ENCODE measurements at places on chromosomes 7 and 10. TPM values are rescaled to one million over a fixed set of nuclear protein-coding genes. Genes with fewer than 3 reads are reported as not detected.

- no peak for DNase-seq
Measured at GRCh38 chr7:151139791-151140190, 27.7 kb downstream of the GBX1 start.

- peak; percentile 88 for DNase-seq
Measured at GRCh38 chr7:139682136-139683013, 95.4 kb downstream of the HIPK2 start.

- DNase-seq, result peak; percentile 68
Measured at GRCh38 chr10:14478604-14479003, 147.9 kb upstream of the FRMD4A start.

DNA sequence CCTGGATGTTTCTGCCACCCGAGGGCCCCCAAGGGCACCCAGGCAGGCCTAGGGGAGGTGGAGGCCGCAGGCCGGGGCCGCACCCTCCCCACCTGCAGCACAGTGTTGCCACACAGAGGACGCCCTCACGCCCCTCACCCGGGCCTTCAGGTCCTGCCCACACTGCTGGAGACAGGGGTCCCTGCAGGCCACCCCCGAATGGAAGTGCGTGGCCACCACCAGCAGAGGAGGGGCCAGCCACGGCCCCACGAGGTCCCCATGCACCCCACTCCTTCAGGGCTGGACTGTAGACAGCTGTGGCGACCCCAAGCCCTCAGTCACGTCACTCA is 35.4 kb downstream of the ADAP1 start:
- DNase-seq, result no peak

GRCh38 chr10:102580230-102580629 is 64.0 kb upstream of the TRIM8 start:
- DNase-seq, result no peak

DNA sequence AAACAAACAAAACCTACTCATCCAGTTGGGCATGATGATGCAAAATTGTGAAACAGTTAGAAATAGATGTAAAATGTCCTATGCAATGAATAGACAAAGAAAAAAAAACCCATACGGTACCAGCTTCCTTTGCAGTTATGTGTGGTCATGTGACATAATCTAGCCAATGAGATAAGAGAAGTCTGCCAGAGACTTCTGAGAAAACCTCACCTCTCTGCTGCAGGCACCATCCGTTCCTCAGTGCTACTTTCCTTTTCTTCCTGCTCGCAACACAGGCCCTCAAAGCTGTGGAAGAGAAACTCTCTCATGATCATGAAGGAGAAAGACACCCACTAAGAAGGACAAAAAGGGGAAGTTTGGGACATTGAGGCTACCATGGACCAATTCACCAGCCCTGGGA is 76.8 kb upstream of the CARD11 start:
- DNase-seq, result no peak

DNA sequence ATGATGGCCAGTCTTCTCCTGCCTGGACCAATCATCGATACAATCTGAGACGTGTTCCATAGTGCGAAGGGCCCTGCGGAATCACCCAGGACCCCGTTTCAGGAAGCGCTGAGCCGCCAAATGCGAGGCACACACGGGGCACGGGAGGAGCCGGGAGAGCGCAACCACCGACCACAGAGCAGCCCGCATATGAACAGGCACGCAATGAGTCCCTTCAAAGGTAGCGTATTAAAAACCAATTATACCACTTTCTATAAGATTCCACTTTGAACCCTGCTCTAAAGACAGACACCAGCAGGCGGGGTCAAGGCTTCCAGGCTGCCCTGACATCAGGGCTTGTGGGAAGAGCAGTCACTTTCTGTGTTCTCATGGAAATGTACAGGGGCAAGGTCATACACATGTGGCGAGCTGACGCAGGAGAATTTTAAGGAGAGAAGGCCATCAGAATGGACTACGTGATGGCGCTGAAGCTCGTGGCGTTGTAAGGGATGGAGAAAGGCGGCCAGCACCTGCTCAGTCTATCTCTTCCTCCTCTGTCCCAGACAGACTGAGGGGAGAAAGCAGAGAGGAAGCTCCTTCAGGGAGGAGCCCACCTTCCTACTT is 46.2 kb downstream of the AMZ1 start:
- no peak for DNase-seq

DNA sequence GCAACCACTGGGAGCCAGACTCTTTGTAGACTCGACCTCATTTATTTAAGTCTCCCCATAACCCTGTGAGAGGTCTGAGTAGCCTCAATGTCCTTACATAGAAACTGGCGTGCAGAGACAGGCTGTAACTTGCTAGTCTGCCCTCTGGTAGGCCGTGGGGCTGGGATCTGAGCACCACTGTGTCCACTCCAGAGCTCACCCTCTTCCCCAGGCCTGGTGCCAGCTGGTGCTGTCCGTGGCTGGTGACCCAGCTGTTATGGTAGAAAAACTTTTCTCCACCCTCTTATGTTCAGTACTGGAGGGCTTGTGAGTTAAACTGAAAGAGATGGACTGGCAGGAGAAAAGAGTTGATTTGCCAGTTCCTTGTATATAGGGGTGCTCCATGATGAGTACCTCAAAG is 41.9 kb downstream of the ADAMTS14 start:
- DNase-seq, result no peak

DNA sequence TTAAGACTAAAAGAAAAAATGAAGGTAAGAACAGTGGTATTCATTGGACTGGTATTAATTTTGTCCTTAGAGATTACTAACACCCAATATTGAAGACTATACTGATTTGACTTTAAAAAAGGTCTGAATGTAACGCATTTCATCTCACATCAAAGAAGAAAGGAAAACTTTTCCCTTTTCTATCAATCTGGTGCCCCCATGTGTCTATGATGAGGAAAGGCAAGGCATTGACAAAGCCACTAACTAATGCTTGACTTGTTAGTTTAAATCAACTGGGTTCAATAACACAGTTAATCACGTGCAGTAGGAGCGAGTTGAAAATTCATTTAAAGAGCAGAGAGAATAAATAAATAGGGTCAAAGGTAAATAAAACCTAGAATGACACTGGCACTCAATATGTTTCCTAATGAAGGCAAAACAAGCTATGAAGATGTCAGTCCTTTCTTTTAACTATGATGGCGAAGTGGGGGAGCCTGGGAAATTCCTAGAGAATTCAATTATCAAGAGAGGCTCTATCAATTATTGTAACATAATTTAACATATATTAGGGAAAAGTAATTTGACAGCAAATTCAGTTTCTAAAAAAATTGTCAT is 180.9 kb downstream of the ANK3 start:
- DNase-seq, result peak; percentile 54

GRCh38 chr7:147298611-147299043 is 1182.0 kb downstream of the CNTNAP2 start:
- no peak for DNase-seq

DNA sequence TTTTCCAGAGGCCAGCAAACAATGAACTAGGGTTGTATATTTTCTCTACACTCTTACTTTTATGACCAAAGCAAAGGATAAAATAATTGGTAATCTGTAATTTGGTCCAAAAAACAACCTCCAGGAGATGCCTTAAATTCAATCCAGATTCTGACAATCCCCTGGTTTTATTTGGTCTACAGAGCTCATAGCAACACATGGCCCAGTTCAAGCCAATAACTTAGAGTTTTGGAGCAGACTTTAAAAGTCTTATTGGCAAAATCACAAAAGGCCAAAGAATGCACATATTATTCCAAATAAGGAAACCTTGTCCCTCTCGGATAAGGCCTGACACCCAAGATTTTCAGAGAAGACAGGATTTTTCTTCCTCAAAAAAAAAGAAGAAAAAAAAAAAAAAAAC is 51.9 kb downstream of the SORBS1 start:
- DNase-seq, result no peak

- DNase-seq, result no peak
Measured at GRCh38 chr10:110762109-110762848, 109.4 kb upstream of the PDCD4 start.

DNA sequence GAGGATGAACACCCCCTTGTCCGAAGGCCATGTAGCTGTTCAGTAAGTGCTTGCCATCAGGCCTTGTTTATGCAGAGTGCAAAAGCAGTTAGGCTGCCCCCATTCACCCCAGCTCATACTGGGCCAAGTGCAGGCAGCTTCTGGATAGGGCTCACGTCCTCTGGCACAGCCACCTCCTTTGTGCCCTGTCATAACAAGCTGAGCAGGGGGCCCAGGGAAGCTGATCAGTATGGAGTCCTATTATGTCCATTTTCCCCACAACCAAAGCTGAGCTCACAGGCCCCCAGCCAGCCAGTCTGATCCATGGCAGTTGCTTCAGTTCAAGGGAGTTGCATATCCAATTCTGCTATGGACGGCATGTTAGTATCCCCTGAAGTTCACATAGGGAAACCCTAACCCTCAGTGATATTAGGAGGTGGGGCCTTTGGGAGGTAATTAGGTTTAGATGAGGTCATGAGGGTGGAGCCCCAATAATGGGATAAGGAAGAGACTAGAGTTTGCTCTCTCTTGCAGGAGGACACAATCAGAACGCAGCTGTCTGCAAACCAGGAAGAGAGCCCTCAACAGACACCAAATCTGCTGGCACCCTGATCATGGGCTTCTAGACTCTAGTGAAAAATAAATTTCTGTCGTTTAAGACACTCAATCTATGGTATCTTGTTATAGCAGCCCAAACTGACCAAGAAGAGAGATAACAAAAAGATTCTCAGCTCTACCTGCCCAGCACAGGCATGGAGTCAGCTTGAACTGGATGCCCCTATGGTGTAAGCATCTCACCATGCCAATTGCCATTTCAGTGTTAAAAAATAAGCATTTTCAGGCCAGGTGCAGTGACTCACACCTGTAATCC is 155.9 kb downstream of the FGFR2 start:
- DNase-seq, result no peak

Gene EFCAB10
- total RNA-seq, result 0.35 TPM

Gene SPDYE11
- total RNA-seq, result not detected

Gene H2BK1
- total RNA-seq, result not detected
